ENCODE measurements at places on chromosomes 7 and 10.

DNA sequence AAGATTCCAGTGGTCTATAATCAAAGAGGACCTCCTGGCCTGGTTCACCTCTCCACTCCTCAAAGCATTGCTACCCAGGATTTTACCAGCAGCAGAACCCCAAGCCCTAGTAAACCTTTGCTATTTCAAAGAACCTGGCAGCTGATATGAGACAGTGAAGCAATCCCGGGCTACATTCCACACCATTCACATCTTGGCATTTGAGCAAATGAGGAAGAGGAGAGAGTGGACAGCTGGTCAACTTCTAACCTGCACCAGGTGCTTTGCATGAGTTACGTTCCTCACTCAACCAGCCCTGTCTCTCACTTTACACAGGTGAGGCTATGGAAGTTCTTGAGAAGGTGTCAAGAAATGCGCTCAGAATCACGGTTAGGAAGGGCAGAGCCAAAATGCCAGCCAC, 1.1 kb downstream of the CCDC3 start:
- ATAC-seq, result no peak

DNA sequence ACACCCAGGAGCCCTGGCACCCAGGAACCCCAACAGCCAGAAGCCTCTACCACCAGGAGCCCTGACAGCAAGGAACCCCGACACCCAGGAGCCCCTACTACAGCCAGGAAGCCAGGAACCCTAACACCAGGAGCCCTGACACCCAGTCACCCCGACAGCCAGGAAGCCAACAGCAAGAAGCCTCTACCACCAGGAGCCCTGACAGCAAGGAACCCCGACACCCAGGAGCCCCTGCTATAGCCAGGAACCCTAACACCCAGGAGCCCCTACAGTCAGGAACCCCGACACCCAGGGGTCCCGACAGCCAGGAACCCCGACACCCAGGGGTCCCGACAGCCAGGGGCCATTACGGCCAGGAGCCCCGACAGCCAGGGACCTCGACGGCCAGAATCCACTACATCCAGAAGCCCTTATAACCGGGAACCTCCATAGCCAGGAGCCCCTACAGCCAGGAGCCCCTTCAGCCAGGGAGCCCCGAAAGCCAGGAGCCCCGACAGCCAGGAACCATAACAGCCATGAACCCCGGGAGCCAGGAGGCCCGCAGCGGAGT, 440 bp upstream of the GLRX3 start:
- ATAC-seq, result peak; percentile 5

GRCh38 chr7:149832332-149833041, 5.7 kb upstream of the ZNF862 start:
- ATAC-seq, result no peak

DNA sequence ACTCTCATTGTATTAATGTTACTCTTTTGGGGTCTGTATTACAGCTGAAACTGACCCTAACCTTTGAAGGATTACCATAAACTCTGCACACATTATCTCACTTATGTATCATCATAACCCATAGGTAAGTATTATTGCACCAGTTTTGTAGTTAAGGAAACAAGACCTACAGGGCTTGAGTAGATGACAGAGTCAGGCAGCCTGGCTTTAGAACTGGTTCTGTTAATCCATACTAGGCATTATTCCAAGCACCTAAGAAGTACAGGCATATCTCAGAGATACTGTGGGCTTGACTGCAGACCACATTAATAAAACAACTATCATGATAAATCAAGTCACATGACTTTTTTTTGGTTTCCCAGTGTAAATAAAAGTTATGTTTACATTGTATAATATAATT, 17.1 kb upstream of the AKR1B1 start:
- ATAC-seq, result no peak

DNA sequence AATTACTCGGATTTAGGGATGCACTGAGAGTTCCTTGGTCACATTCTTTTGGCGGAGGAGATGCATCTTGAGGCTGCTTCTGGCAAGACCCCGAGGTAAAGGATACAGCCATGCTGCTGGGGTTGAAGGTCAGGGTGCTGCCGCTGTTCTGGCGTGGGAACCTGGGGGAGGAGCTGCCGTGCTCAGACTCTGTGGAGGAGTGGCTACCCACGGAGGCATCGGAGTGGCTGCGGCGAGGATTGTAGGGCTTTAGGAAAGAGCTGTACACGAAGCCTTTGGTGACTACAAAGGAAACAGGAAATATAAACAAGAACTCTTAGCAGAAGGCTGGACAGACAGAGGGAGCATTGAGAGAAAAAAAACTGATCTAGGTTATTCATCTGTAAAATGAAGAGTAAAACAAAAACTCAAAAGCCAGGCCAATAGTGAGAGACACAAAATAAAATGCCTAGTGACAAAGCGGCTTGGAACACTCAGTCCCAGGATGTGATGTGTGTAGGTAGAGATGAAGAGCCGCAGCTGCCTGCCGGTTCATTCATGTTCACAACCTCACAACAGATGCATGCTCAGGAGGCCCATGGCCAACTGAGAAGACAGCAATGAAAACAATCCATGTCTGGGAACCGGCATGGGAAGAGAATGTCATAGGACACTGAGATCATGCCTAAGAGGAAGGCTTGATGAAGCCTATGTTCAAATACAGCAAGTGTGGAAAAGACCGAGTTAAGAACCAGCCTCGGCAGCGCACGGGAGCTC, 97.8 kb downstream of the ABCC2 start:
- ATAC-seq, result no peak

- ATAC-seq, result peak; percentile 54
These were observed 721 bp downstream of the CCNJ start for GRCh38 chr10:96043893-96044715.

- ATAC-seq, result no peak
These were observed 28.2 kb upstream of the ZPBP start for GRCh38 chr7:50121286-50121685.

GRCh38 chr10:126549344-126549743, 121.1 kb downstream of the C10orf90 start:
- no peak for ATAC-seq

- peak; percentile 95 for ATAC-seq
These were observed 9.1 kb upstream of the DMBT1 start for GRCh38 chr10:122551450-122551849.

DNA sequence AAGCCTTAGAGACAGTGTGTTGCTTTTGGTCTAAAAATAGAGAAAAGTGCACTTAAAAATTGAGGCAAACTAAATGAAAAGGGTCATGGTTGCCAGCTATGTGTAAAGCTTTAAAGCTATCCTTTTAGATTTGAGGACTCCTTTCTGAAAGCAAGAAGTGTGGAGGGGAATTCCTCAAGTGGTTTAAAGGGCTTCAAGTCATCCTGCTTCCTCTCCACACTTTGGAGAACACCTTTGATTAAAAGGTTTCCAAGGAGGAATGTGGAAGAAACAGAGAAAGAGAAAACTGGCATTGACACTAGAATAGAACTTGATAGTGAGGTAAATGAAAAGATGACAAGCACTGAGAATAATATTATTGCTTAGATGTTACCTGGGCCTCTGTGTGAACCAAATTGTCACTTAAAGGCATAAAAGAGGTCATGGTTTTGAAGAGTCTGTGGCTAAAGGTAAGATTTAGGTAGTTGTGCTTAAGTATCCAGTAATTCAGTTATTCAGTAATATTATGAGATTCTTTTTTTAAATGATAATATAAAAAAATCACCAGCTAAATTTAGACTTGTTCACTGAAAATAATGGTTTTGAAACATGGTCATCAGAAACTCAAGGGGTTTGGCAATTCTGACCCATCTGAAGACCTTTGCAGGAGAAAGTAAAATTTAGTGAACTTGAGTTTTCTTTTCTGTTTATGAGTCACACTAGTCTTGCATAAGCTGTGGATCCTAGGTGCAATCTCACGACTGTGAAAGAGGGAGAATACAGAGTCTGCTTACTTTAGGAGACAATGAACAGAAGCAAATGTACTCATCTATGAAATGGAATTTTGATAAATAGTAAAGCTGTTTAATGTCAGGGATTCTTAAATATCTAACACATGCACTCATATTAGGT, 466.0 kb downstream of the KIF20B start:
- ATAC-seq, result no peak

GRCh38 chr10:62268027-62268398, 631 bp downstream of the RTKN2 start:
- ATAC-seq, result no peak

DNA sequence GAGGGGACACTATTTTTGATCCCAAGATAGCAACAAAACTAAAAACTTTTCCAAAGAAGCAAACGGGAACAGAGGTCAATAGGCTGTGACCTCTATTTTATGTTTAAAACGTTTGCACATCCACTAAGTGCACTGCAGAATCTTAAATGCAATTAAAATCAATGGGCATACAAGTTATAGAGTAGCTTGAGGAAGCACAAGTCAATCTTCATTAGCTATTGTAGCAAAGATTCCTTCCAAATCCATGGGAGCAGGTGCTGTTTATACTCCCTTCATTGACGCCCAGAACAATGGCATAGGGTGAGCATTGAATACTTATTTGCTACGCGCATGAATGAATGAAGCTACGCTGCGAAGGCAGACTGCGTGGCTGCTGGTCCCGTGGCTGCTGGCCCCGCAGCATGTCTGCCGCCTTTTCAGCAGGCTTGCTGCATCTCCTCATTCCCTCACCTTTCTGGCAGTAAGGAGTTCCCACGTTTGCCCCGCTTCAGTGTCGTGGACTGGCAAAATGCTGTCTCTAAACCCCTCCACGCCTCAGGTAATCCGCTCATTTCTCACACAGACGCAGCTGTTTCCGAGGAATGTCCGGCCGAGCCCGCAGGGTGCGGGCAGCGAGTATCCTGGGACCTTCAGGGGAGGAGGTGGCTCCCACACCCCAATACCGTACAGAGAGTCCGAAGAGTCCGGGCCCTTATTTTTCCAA, 754 bp upstream of the PHYHIPL start:
- ATAC-seq, result no peak

- ATAC-seq, result no peak
These were observed 148.1 kb downstream of the POU6F2 start for GRCh38 chr7:39125846-39126245.

DNA sequence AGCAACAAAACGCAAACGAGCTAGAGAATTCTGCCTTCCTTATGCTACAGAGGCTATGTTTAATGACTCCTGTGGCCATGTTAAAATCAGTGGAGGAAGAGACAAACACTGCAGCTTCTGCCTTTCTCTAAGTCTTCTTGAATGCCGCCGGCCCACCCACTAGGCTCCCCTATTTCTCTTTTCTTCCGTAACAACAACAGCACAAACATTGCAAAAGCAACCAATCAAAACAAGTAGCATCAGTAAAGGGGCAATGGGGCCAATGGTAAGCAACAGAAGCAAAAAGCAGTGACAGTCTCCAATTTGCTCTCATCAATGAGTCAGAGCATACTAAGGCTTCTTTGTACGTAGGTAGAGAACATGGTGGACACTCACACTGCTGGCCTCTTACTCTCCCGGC, 26.8 kb downstream of the DNAJC1 start:
- ATAC-seq, result no peak

DNA sequence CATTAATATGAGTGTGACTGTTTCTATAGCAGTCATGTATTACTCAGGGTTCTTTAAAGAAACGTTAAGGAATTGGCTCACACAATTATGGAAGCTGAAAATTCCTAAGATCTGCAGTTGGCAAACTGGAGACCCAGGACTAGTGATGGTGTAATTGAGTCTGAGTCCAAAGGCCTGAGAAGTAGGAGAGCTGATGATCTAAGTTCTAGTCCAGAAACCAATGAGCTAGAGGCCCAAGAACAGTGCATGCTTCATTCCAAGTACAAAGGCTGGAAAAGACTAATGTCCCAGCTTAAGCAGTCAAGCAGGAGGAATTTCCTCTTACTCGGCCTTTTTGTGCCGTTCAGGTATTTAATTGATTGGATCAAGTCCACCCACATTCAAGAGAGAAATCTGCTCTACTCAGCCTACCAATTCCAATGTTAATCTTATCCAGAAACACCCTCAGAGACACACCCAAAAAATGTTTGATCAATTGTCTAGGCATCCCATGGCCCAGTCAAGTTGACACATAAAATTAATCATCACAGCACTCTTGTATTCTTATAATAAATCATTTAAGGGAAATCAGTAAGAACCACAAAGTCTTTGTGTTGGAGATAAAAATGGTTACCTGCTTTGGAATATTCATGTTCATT, 312.1 kb downstream of the PRKG1 start:
- ATAC-seq, result no peak

DNA sequence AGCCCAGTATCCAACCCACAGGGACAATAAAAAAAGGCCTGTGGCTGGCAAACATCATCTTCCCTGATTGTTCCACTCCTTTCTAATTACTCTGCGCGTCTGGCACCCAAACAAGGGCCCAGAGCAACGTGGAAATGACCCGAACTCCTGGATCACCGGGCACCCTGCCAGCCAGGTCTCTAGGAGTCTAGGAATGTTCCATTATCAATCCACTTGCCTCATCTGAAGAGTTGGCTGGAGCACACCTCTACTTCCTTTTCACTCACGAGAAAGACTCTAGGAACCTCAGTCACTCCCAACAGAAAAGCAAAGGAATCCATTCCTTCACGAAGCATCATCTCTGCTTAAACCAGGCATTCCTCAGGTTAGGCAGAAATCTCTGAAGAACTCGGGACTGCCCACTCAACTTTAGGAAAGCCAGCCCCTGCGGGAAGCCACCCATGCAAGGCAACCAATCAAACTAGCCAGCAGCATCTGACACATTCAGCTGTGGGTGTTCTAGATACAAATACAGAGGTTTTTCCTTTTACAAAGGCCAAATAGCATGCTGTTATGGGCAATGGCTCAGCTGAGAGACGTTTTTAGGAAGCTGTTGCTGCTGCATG, 37.7 kb downstream of the ATXN7L1 start:
- no peak for ATAC-seq

DNA sequence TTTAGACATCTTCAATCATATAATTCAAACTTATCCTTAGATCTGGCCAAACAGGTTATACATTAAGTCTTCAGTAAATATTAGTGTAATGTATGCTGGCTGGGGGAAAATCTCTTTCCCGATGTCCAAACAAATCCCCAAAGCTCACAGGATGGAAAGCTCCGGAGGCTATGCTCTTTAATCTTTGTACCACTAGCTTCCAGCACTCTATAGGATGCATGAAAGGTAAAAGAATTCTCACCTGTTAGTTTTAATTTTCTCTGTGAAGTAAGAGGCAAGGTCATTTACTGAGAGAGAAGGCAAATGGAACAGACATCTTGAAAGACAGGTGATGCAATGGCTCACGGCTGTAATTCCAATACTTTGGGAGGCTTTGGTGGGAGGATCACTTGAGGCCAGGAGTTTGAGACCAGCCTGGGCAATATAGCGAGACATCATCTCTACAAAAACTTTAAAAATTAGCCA, 99.8 kb upstream of the KIF5B start:
- no peak for ATAC-seq

GRCh38 chr7:32335107-32335506, 155.1 kb downstream of the LSM5 start:
- ATAC-seq, result no peak
